ENCODE measurements at places on chromosomes 4 and X.

- no peak for DNase-seq
These were observed 117.9 kb upstream of the HPGD start for GRCh38 chr4:174640146-174640545.

DNA sequence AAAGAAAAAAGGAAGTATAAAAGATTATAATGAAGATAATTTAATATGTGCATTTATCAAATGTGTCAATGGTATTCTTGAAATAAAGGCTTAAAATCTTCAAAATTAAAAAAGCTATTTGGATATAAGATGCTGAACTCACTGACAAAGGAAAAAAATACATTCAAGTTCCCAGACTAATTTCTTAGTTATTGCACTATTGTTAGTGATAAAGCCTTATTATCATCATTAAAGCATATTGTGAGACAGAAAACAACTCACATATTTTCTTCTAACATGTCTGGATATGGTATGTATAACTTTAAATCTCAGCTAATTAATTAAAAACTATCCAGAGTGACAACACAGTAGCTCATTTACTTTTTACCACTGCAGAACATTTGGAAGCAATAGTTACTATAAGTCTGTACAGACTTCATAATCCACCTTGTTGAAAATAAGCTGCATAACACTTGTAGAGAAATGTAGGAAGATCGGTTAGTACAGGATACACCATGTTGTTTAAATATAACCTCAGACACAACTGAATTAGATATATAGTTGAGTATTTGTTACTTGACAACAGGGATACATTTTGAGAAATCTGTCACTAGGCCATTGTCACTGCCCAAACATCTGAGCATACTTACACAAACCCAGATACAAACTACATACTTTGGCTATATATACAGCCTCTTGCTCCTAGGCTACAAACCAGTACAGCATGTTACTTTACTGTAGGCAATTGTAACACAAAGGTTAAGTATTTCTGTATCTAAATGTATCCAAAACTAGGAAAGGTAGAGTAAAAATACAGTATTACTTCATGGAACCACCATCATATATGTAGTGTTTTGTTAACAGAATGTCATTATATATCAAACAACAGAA, 12.8 kb upstream of the FAM200B start:
- no peak for DNase-seq

DNA sequence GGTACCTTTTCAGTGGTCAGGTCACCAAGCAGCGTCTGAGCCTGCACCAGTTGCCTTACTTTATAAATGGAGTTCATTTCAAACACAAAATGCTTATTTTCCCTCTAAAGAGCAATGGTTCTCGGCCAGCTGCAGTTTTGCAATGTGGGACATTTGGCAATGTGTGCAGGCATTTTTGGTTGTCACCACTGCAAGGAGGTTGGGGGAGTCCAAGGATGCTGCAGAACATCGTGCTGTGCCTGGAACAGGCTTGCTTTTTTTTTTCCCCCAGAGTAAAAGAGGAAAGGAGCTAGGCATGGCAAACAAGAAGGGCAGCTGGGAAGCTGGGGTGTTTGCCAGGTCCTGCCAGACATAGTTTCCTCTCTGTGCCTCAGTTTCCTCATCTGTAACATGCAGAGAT, 115.6 kb downstream of the GPR143 start:
- DNase-seq: no peak

DNA sequence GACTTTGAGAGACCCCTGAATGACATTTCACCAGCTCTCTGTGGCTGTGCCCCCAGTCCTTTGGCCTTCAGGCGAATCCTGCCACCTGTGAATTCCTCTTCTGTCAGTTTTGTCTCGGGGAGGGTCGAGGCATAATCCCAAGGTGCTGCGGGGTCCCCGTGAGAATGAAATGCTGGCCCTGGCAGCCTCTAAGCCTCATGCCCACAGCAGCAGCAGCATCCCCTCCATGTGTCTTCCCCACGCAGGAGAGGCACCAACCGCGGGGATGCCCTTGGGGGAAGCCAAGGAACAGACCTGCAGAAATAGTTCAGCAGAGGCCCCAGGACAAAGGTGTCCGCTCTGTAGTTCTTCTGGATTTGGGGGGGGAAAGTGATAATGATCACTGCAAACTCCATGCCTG, 104.8 kb downstream of the PHKA2 start:
- DNase-seq: no peak

DNA sequence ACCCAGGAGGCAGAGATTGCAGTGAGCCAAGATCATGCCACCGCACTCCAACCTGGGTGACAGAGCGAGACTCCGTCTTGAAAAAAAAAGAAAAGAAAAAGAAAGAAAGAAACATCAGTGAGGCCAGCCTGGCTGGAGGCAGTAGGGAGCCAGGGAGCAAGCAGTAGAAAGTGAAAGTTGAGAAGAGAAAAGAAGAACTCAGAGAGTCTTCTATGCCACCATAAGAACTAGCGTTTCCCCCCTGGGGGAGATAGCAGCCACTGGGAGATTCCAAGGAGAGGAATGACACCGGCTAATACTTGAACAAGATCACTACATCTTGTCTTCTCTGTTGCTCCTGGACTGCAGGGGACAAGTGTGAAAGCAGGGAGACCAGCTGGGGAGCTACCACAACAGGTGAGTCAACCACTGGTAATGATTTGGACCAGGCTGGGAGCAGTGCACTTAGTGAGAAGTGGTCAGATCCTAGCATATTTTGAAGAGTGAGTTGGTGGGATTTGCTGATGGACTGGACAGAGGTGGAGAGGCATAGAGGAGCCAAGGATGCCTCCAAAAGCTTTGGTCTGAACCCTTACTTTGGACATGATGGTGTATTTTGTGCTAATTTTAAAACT, 33.4 kb downstream of the SLC2A9 start:
- no peak for DNase-seq

GRCh38 chr4:76969941-76970529, 20.5 kb downstream of the SEPTIN11 start:
- DNase-seq: no peak

DNA sequence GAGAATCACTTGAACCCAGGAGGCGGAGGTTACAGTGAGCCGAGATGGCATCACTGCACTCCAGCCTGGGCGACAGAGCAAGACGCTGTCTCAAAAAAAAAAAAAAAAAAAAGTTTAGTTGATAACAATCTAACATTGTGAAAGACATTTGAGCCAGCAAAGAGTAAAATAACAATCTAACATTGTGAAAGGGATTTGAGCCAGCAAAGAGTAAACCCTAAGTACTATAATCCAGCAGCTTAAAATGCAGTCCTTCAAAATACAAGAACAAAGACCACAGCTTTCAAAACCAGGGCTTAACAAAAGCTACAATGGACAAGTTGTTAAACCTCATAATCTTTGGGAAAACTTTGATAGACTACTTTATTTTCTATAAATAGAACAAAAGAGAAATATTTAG, 16.9 kb downstream of the MFAP3L start:
- DNase-seq: no peak

DNA sequence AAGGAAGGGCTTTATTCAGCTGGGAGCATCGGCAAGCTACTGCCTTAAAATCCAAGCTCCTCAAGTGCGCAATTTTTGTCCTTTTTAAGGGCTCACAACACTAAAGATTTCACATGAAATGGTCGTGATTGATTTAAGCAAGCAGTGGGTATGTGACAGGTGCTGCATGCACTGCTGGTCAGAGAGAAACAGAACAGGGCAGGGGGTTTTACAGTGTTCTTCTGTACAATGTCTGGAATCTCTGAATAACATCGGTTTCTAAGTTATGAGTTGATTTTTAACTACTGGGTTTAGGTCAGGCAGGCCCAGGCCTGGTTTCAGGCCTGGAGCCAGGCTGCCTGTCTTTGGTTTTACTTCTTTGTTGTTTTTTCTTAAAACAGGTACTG, 6.0 kb downstream of the UGT2B17 start:
- no peak for DNase-seq

DNA sequence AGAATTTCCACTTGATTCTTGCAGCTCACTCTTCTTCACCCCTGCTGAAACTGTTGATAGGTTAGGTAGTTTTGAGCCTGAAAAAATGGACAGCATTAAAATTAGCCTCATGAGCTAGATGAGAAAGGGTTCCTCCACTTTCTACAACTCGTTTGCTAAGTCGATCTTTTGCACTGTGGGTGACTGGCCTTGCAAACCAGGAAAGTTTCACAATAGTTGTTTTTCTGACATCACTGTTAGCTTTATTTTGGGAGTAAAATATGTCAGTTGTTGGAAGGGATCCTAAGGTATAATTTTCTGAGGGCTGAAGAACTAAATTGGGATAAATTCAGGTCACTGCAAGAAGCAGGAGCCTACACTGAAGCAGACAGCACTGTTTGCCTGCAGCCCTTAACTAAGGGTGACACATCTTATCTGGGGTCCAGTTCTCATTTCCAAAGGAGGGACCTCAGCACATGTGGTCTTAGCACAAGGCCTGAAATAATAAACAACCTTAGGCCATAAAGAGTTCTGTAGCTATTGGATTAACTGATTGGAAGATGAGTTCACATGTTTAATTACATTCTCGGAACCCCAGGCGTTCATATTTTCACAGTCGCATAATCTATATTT, 29.1 kb downstream of the ANAPC4 start:
- no peak for DNase-seq

DNA sequence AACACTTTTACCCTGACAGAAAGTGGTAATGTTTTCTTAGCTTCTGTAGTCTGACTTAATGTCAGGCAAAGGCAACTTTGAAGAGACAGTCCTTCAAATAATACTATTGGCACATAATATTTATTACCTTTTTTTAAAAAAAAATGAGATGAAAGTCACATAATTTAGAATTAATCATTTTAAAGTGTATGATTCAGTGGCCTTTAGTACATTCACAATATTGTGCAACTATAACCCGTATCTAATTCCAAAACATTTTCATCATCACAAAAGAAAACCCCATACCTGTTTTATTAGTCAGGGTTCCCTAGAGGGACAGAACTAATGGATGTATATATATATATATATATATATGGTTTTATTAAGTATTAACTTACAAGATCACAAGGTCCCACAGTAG, 94.8 kb upstream of the TEX13A start:
- DNase-seq: no peak

Data from left ventricle myocardium inferior (tissue), 1 donor.